Kidney tubule cell (primary cell): ENCODE measurements at places on chromosomes 7 and 10.

DNA sequence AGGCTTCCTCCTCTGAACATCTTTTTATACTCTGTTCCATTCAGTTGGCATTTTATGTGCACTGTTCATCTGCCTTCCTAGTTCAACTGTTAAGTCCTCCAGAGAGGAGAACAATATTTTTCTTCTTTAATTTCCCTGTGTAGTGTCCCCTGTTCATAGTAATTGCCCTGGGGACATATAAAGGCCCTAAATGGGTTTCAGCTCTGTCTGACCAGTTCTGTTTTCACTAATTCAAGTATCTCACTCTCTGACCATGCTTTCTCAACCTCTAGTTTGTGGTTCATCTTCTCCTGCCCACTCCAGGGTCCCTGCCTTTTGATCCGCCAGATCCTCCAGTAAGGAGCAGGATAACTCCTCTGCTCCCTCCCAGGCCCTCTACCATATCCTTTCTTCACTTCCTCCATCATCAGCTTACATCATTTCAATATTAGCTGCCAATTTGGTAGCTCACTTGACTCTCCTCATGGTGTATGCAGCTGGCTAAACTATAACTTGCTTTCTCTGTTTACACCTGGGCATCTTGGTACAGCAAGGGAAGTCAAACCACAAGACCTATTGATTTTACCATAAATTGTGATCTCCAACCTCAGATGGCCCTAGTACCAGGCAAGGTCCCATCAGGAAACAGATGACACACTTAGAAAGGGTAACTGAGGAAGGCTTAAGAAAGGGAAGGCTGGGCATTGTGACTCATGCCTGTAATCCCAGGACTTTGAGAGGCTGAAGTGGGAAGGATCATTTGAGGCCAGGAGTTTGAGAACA lies 17.7 kb upstream of the C10orf67 start:
- peak; percentile 50 for DNase-seq

GRCh38 chr10:52145636-52146035 lies 168.4 kb upstream of the DKK1 start:
- DNase-seq = no peak

DNA sequence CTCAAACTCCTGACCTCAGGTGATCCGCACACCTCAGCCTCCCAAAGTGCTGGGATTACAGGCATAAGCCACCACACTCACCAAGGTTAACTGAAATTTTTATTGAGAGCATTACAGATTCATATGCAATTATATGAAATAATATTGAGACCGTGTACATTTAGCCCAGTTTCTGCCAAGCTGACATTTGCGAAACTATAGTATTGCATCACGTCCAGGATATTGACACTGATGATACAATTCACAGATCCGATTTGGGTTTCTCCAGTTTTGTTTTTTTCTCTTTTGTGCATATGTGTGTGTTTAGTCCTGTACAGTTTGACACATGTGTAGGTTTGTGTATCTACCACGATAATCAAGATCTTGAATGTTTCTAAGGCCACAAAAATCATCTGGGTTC lies 627.9 kb upstream of the FOXK1 start:
- no peak for DNase-seq

GRCh38 chr10:62433901-62434300 lies 59.7 kb downstream of the ZNF365 start:
- no peak for DNase-seq

- DNase-seq = no peak
Measured at GRCh38 chr10:11255796-11256444, 238.2 kb downstream of the CELF2 start.
